Bladder microvascular endothelial cell (primary cell): ENCODE measurements at places on chromosomes 7 and 10. TPM values are rescaled to one million over a fixed set of nuclear protein-coding genes. Genes with fewer than 3 reads are reported as not detected.

Gene RNF148
- total RNA-seq: 0.97 and 4.5 TPM in 2 replicates

Gene HK1
- total RNA-seq: 105 and 146 TPM in 2 replicates

Gene SEMA4G
- 1.8 and 2.8 TPM in 2 replicates for total RNA-seq

Gene ABHD11
- 6.5 and 9.4 TPM in 2 replicates for total RNA-seq

Gene CYP2C9
- not detected in 2 replicates for total RNA-seq

Gene AGR3
- not detected in 2 replicates for total RNA-seq

Gene EEF1AKMT2
- 11.3 and 22.4 TPM in 2 replicates for total RNA-seq

Gene SDK1
- under 0.01 and 0.94 TPM in 2 replicates for total RNA-seq

Gene GRID2IP
- under 0.01 TPM in 1 of 2 replicates, not detected in the other for total RNA-seq

Gene TAS2R39
- total RNA-seq: not detected in 2 replicates

Gene TYW1
- 9.2 and 24.1 TPM in 2 replicates for total RNA-seq

Gene TUBAL3
- under 0.01 and 0.25 TPM in 2 replicates for total RNA-seq

Gene GNGT1
- not detected in 2 replicates for total RNA-seq

Gene H2BK1
- total RNA-seq: not detected in 2 replicates

Gene HOXA7
- 1.5 and 2.1 TPM in 2 replicates for total RNA-seq

Gene IL15RA
- total RNA-seq: 6.8 and 10.8 TPM in 2 replicates
